K562 (cell line): ENCODE measurements at places on chromosomes 3 and 15. TPM values are rescaled to one million over a fixed set of nuclear protein-coding genes. Genes with fewer than 3 reads are reported as not detected.

The ARL13B gene
- 16.1 and 16.4 TPM in 2 replicates for total RNA-seq

DNA sequence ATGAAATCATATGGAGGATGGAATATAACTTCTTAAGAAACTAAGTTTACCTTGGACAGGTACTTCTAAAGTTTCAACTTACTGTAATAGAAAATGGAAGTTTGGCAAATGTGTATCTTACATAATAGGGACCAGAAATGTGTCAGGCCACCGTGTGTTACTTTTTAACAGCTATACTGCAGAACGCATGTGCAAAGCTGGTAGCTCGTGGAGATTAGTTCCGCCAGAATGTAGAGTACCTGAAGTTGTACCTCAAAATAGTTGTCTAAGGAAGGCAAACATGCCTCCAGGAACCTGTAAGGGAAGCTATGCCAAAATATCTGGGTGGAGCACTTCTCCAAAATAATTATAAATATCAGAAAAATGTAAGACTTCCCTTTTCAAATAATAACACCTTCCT, 920.6 kb downstream of the ROBO1 start:
- no peak for DNase-seq

GRCh38 chr15:92502336-92502735, 108.7 kb downstream of the ST8SIA2 start:
- no peak for DNase-seq

DNA sequence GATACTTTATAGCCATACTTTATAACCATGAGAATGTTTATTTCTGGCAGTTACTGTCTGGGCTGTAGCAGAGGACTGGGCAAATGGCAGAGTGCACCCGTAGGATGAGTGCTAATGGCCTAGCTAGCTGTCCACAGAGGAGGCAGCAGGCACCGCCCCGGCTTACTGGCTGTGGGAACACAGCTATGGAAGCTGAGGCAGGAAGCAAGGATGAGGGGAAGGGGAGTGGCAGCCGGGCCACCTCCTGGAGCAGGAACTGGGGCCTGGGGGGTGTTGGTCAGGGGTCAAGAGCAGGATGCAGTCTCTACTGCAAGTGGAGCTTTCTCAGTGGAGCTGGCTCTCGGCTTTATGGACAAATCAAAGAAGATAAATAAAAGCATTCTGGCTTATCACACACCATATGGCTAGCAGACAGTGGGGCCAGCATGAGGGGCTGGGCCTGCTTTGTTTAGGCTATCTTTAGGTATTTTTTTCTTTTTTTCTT, 316.8 kb upstream of the CTDSPL start:
- no peak for DNase-seq
